Thoracic aorta (tissue), 2 donors: ENCODE measurements at places on chromosomes 6 and 20. TPM values are rescaled to one million over a fixed set of nuclear protein-coding genes. Genes with fewer than 3 reads are reported as not detected.

- DNase-seq, result no peak
These were observed 91.9 kb downstream of the LMBRD1 start for GRCh38 chr6:69704916-69705315.

GRCh38 chr6:73798592-73798991 lies 102.6 kb downstream of the CD109 start:
- DNase-seq, result no peak

DNA sequence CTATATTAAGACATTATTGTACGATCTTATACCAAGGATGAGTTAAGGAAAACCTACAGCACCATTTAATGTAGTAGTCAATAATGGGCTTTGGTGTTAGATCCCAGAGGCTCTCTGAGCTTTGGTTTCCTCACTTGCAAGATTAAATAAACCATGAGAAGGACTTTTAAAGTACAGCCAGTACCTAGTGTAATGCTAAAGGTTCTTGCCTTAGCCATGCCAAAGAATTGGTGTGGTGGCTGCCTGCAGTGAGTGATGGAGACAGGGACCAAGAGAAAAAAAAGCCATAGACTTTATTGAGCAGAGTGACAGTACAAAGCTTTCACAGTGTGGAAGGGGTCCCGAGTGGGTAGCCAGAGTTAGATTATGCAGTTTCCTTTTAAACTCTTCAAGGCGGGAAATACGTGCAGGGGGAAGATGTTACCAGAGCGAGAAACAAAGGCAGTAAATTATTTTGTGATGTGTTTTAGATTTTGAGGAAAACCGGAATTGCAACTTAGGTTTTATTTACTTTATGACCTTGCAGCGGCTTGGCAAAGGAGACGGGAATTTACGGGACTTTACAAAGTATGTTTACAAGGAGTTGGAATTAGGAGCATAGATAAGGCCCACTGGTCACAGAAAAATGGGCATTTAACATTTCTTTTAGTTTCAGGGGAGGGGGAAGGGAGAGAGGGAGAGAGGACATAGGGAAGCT lies 100.4 kb downstream of the MYO6 start:
- no peak for DNase-seq

GRCh38 chr6:2215342-2215741 lies 30.1 kb downstream of the GMDS start:
- no peak for DNase-seq

DNA sequence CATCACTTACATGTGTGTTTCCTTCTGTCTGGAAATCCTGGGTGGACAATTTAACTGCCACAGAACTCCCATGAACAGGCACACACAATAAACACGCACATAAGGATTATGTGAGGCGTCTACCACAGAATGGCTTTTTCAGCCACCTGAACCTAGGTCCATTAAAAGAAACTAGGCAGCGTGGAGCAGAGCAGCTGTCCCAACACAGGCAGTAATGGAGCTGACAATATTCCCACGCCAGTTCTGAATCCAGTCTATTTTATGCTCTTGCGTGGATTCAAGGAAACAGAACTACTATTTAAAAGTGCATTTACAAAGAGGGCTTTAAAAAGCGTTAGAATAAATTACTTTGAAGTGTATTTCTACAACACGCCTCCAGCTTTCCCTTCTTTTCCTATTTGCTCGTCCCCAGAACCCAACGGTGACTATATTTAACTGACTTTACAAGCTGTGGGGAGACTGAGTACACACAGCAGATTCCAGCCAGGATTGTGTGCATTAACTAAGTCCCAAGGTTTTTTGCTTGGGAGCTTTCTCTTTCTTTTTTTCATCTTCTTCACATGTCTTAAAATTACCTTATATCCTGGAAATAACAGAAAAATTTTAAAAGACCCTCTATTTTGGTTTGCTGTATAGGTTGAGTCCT lies 95.9 kb downstream of the GMDS start:
- DNase-seq, result no peak

SPATA25 gene
- total RNA-seq, result 16.7 TPM

GRCh38 chr20:45904583-45905504 lies 7.1 kb downstream of the PLTP start:
- no peak for DNase-seq

ARMC2 gene
- 22.5 TPM for total RNA-seq

DNA sequence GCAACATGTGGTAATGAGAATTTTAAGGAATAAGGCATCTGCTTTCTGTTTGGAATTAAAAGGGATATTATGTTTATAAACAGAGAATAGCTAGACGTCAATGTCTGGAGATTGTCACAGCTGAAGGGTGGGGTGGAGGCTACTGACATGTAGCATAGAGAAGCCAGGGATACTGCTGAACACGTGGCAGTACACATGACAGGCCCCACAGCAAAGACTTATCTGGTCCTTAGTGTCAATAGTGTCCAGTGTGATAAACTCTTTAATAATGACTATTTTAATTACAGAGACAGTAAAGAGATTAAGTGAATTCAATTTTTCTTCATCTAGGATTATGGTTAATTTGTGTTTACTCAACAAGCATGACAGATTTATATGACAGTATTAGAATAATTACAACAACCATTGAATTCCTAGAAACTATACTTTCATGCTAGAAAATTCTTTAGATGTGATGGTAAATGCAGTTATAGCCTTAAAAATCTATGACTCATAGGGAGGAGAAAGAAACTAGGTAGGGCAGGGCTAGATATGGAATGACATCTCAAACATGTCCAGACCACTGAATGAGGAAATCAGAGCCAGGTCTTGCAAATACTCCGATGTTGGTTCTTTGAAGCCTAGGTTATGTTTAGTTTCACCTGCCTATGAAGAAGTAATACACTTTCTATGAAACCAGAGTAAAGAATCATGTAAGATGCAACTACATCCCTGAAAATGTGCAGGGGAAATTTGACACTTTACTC lies 399.5 kb downstream of the PHF3 start:
- DNase-seq, result no peak

- no peak for DNase-seq
These were observed 238.1 kb downstream of the HAO1 start for GRCh38 chr20:7702141-7702540.

SLC17A2 gene
- not detected for total RNA-seq

GRCh38 chr6:144482142-144482541 lies 197.0 kb downstream of the UTRN start:
- peak; percentile 18 for DNase-seq

- DNase-seq, result no peak
These were observed 115.3 kb downstream of the SYNDIG1 start for GRCh38 chr20:24584538-24585356.

TCP11 gene
- not detected for total RNA-seq

NOTCH4 gene
- total RNA-seq, result 26.0 TPM

GRCh38 chr6:122426597-122426996 lies 27.1 kb downstream of the HSF2 start:
- no peak for DNase-seq
